ENCODE measurements at places on chromosomes 12 and 14.

GRCh38 chr12:56528846-56529245 lies 7.2 kb downstream of the RBMS2 start:
- no peak for DNase-seq

DNA sequence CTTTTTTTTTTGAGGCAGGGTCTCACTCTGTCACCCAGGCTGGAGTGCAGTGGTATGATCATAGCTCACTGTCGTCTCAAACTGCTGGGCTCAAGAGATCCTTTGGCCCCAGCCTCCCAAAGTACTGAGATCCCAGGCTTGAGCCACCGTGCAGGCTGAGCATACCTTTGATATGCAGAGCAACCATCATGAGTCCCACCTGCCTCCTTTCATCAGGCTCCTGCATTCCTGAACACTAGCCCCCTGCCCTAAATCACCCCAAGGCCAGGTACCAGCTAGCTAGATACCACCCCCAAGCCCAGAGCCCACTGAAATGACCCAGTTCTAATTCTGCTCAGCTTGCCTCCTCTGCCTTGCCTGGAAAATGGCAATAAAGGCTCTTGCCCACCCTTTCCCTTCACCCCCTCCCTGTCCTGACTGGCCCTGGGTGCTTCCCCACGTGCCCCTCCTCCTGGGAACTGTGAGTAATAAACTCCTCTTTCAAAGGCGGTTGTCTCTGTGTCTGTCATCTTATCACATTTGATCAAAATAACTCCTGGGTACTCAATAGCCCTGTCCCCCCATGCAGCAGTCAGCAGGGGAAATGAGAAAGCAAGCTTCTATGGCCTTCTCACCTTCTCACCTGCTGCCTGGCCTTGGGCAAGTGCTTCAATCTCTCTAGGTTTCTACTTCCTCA lies 6.4 kb upstream of the BRF1 start:
- DNase-seq: no peak

- DNase-seq: peak; percentile 90
Observed at GRCh38 chr14:24079491-24080141, 8.3 kb downstream of the CPNE6 start.

DNA sequence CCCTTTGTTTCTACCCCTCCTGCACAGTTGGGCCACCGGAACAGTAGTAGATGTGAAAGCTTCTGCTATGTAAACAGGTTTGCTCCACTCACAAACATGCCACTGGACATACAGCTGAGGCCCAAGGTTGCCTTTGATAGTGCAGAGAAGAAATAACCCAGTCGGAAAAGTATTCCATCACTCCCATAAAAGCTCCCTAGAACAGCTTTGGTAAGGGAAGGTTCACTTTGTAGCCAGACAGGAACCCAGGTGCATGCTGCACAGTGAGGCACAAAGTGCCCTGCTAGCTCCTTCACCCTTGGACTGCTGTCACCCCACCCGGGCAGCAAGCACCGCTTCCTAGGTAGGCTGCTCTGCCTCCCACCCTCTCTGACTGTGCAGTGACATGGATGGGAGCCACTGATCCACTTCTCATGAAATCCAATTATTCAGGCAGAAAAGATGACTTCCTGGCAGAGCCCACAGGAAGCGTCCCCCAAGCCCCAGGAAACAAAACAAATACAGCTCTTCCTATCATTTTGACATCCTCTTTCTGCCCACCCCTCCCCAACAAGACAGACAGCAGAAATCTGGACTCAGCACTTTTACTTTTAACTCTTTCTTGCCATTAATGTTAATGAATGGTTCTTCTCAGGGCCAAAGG lies 100.2 kb downstream of the SRGAP1 start:
- no peak for DNase-seq

DNA sequence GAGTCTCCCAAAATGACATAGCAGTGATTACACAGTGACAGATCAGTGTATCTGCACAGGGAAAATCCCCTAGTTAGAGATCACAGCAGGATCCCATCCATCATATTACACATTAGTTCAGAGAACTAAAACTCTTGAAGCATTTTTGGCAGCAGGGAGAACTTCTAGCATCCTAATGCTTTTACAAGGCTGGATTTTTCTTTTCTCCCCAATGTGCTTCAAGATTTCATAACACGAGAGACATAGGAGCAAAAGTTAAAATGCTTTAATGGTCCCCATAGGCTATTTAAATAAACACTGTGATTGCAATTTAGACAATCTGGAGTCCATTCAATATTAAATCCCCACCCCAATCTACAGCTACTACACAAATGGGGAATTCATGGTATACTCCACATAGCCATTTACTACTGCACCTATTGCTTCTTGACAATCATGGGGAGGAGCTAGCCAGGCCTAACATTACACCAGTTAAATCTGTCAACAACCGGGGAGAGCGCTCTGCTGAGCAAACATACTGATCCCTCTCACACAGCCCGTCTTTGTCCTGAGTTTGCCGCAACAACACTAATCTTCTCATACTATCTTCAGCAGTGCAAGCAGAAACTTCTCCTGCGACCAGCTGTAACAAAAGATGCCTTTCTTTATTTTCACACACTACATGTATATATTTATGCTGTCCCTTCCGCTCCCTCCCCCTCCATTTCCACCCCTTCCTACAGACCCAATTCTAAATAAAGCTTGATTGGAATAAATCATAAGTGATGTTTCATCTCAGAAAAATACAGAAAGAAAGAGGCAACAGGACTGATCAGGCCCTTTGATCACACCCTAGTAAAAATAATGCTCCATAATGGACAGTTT lies 120.3 kb upstream of the SOX5 start:
- DNase-seq: peak; percentile 80

DNA sequence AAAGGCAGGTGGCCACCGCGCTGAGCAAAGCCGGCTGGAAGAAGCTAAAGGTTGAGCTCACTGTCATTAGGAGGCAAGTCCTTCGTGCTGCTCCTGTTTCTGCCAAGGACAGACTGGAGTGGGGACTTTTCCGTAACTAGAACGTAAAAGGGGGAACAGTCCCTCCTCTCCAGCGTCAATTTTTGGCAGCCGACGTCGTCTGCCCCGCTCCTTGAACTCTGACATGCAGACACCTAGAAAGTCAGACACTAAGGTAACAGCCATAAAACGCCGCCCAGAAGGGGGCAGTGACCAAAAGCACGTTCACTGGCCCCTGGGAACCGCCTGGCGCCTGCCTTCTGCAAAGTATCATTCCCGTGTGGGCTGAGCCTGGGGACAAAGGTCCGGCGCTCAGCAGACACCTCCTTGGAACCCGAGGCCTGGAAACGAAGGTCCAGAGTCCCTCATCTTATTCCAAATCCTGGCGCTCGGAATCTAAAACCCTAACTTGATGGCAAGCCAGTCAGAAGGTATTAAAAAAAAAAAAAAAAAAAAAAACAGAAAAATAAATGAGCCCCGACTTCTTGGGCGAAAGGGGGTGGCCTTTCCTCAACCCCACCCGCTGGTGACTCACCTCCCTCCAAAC lies 1.1 kb upstream of the LRP1 start:
- DNase-seq: peak; percentile 88

GRCh38 chr12:49220972-49221371 lies 32.1 kb upstream of the TUBA1A start:
- DNase-seq: no peak

DNA sequence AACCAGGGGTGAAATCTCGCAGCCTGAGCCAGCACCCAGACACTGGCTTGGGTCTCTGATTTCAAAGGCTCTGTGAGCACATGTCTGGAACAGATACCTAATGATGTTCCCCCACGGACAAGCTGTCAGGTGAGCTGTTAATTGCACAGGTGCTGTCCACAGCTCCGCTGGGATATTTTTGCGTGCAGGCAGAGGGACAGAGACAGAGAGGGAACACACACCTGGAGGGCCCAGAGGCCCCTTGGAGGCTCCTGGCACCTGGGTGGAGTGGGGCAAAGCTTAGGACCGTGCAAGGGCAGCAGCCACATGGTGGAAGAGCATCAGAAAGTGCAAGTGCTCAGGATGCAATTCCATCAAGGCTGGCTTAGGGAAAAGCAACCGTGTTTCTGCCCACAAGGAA lies 57.3 kb downstream of the ARL6IP4 start:
- DNase-seq: no peak

- peak; percentile 9 for DNase-seq
Observed at GRCh38 chr12:72547573-72547972, 275.4 kb downstream of the TRHDE start.

DNA sequence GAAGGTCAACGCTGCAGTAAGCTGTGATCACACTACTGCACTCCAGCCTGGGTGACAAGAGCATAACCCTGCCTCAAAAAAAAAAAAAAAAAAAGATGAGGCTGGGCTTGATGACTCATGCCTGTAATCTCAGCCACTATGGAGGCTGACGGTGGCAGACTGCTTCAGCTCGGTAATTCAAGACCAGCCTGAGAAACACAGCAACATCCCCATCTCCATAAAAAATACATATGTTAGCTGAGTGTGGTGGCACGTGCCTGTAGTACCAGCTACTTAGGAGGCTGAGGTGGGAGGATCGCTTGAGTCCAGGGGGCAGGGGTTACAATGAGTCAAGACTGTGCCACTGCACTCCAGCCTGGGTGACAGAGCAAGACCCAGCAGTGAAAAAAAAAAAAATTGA lies 50.4 kb downstream of the GXYLT1 start:
- DNase-seq: no peak

DNA sequence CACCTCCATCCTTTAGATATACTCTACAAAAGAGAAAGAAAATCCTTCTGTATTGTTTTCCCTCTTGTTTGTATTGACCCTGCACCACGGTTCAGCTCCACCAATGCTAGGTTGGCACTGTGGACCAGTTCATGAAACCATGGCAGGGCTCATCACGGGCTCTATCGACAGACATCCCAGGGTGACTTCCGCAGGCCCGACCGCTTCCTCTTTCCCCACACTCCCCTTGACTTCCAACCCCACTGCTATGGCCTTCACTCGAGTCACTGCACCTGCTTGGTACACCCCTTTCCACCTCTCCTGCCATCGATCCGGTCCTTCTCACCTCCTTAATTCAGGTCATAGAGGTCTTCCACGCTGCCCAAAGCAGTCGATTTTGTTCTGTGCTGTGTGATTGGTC lies 21.2 kb upstream of the AKAP5 start:
- DNase-seq: no peak

DNA sequence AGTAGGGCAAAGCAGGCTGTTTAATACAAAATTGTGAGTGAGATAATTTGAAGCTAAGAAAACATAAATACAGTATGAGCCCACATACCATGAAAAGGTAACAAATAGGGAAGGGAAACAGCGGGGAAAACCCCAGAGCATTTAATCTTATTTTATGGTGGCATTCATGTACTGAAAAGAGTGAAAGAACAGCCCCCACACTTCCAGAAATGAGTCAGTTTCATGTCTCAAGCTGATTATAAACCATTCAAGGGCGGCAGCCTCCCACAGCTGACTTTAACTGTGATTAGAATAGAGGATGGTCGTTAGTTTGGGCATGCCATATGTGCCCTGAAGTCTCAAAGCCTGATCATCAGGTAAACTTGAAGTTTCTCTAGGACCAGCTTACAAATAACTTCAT lies 64.5 kb downstream of the FOXG1 start:
- DNase-seq: no peak

DNA sequence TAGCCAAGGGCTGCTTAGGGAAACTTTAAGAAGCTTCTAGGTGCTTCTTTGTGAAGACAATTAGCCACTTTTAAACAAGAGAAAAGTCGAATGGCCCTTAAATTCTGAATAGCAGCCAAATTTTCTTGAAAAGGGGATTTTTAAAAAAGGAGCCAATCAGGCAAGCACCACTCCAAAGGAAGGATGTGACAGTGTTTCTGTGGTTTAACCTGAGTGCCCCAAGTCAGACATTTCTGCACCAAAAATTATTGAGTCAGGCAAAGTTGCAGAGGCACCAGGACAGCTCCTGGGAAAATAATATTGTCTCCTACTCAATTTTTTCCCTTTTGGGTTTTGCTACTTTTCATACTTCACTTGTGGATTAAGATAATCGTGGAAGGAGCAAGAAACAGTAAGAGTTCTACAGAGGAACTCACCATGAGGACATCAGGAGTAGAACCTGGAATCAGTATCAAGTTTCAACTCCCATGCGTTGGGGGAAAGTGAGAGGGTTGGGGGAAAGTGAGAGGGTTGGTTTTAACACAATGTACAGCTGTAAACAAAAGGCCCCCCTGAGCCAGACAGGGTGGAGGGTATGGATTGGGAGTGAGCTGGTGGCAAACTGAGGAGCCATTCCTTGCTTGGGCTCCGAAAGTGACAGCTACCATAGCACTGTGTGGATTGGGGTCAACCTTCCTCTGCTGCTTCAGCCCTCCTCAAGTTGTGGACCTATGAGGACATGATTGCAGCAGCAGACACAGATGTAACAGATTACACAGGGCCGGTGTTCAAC lies 90.8 kb downstream of the SLC38A1 start:
- DNase-seq: no peak

GRCh38 chr14:42070031-42070430 lies 463.4 kb downstream of the LRFN5 start:
- no peak for DNase-seq

GRCh38 chr12:132152411-132152821 lies 8.2 kb downstream of the NOC4L start:
- no peak for DNase-seq

- DNase-seq: no peak
Observed at GRCh38 chr12:80698847-80699542, 8.4 kb upstream of the MYF6 start.

DNA sequence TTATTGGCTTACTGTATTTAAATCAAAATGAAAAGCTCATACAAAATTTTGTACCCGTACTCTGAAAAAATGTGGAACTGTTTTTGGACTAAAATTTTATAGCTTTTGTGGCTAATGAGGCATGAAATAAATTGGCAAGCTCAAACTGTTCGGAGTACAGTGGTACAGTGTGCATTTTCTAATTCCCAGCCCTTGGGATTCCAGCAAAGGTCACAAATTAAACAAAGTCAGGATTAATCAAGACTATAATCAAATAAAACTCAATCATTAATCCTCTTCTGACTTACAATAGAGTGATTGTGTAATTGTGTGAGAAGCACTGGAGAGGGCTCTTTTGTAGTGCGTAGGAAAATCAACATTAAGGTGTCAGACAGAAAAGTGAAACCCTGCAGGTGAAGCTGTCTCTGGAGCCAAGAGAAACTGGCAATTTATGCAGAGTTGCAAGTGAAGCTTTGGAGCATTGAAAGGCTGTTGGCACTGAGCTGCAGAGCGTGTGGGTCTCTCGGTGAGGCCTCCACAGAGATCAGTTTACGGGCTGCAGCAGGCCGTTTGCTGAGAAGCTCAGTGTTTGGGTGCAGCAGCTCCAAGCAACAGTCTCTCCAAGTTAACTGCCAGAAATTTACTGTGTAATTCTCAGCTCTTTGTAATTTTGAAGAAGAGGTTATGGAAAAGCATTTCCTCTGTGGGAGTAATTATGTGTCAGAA lies 275.9 kb downstream of the FBXL14 start:
- peak; percentile 55 for DNase-seq

All from neural progenitor cell (in vitro differentiated cells).